Central memory CD8-positive, alpha-beta T cell (primary cell): ENCODE measurements at places on chromosomes 13 and 19.
A peak's percentile ranks its signal among the peaks of the same experiment; 100 is the strongest.

DNA sequence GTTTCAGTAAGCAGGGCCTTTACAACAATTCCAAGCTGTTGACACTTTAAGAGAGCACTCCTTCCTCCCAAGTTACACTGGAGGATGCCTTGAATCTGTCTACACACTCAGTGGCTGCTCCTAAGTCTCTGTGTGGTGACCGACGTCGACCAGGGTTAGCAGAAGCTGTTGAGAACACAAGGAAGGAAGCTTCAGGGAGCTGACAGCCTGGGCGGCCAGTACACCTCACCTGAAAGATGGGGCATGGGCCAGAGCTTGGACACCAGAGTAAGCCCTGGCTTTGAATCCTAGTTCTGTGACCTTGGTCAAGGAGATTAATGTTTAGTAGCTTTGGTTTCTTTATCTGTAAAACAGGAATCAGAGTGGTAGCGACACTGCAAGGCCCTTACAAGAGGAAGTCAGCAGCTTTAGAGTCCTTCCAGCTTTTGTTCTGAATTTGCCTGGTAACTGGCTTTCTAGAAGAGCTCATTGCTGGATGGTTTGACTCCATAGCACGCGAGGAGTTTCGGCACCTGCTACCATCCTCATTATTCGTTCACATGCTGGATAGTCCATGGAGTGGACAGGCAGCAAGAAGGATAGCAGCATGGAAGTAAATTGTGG lies 214.2 kb downstream of the FGF9 start:
- no peak for DNase-seq

GRCh38 chr13:92259046-92259445 lies 860.6 kb downstream of the GPC5 start:
- no peak for DNase-seq

GRCh38 chr19:21098291-21098690 lies 16.3 kb downstream of the ZNF714 start:
- no peak for DNase-seq

DNA sequence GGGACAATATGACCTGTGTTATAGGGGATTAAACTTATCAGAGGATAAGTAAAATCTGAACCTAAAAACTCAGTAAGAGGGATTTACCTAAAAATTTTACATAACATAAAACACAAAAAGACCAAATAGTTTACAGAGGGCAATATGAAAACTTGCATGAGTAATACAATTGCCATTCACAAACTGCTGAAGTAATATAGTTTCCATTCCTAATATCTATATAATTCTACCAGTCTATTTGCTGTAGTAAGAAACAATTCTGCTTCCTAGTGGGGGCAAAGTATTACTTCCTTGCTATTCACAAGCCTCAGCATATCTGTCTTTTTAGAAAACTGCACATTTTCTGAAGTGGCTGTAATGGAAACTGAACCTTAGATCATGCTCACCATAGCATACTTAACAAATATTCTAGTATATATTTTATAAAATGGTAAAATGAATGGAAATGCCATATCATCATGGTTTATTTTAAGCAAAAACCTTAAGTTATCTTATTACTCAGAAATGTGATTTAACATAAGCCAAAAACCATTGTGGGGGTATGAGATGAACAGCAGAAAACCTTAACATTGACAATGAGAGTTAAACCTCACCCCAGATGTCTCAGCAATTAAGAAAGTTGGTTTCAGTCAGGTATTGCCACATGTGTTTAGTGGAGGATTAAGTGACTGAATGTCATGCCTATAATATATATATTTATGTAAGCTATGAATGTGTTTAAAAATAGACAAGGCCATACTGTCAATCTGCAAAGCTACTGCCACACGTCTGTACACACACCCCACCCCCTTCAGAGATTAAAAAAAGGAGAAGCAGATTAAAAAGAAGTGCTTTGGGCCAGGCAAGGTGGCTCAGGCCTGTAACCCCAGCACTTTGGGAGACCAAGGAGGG lies 136.8 kb downstream of the MIPEP start:
- no peak for DNase-seq

GRCh38 chr19:13880059-13881043 lies 3.4 kb downstream of the NANOS3 start:
- peak; percentile 99 for DNase-seq

- no peak for DNase-seq
Measured at GRCh38 chr19:38838986-38839761, 7.6 kb upstream of the ECH1 start.

- DNase-seq, result no peak
Measured at GRCh38 chr19:7994114-7994513, 11.3 kb downstream of the ELAVL1 start.

DNA sequence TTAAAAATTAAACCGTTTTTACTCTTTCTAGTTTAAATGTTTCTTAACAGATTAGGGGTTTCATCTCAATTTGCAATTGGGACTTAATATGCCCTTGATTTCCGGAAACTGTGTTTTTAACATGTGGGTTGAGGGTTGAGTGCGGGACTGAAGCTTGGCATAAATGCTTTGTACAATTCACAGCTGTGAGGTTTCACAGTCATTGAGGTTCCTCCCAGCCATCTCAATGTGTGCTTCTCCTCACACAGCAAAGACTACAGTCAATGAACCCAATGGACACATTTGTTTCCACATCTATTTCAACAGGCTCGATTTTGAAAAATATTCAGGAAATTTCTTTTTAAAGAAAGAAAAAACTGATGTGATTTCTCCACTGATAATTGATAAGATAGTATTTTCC lies 328.6 kb downstream of the TBC1D4 start:
- no peak for DNase-seq

- DNase-seq, result no peak
Measured at GRCh38 chr13:111521030-111521429, 200.6 kb downstream of the TEX29 start.

DNA sequence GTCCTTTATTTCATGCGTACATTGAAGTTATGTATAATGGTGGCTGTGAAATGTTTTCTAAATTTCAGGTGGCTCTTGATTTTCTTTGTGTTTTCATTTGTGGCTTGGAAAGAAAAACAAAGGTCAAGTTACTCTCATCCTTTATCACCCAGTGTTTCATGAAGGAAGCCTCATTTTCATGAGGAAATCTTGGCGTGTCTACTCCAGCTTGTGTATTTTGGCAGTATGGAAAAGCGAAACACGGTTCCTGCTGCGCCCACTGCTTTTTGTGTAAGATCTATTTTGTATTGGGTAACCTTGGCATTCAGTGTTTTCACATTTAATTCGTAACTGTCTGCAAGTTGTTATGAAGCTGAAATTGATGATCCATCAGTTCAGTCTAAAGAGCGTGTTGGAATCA lies 147.0 kb upstream of the RNF113B start:
- no peak for DNase-seq

GRCh38 chr13:39415008-39415802 lies 187.8 kb downstream of the LHFPL6 start:
- DNase-seq, result no peak

DNA sequence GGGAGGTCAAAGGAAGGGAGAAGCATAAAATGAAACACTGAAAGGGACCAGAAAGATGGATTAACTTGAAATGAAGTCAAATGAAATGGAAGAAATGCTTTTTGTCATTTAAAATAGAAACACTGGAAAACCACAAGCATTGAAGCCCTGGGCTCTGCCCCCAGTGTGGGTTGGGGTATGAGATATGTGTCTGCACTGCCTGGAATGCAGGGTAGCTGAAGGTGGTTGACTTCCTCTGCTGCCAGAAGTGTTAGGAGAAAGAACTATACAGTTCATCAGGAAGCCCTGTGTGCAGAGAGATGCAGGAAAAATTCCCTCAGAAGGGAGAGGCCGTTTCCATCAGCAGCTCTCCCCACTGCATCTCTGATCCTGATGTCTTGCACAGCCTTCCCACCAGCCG lies 69.2 kb downstream of the DHRS12 start:
- no peak for DNase-seq

GRCh38 chr13:25384758-25385410 lies 13.1 kb downstream of the ATP8A2 start:
- no peak for DNase-seq

GRCh38 chr19:3607303-3608078 lies 816 bp upstream of the TBXA2R start:
- no peak for DNase-seq

- DNase-seq, result no peak
Measured at GRCh38 chr19:548886-549830, 5.3 kb downstream of the GZMM start.

- DNase-seq, result no peak
Measured at GRCh38 chr13:44243198-44243857, 130.3 kb upstream of the SERP2 start.

GRCh38 chr13:83819156-83819555 lies 63.1 kb downstream of the SLITRK1 start:
- DNase-seq, result no peak

GRCh38 chr19:27775395-27775794 lies 1437.6 kb downstream of the UQCRFS1 start:
- DNase-seq, result no peak

DNA sequence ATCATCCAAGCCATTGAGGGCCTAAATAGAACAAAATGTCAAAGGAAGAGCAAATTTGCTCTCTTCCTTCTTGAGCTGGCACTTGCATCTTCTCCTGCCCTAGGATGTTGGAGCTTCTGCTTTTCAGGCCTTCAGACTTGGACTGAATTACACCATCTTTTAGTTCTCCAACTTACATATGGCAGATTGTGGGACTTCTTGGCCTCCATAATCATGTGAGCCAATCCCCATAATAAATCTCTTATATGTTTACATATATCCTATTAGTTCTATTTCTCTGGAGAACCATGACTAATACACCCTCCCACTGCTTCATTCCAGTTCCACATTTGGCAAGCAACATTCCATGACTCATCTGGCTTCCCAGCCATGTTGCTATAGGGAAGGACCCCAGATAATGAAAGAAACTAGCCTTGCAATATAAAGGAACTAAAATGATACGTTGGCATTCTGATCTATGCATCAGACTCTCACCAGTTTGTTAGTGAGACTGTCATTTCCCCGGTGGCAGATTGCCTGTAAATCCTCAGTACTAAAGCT lies 11.0 kb upstream of the ACOD1 start:
- DNase-seq, result no peak

GRCh38 chr13:110801044-110801443 lies 87.5 kb downstream of the ING1 start:
- no peak for DNase-seq

GRCh38 chr19:48635966-48636858 lies 967 bp downstream of the DBP start:
- no peak for DNase-seq

GRCh38 chr13:20873348-20873747 lies 29.2 kb downstream of the XPO4 start:
- DNase-seq, result no peak

- no peak for DNase-seq
Measured at GRCh38 chr13:108288741-108289140, 19.2 kb downstream of the TNFSF13B start.

DNA sequence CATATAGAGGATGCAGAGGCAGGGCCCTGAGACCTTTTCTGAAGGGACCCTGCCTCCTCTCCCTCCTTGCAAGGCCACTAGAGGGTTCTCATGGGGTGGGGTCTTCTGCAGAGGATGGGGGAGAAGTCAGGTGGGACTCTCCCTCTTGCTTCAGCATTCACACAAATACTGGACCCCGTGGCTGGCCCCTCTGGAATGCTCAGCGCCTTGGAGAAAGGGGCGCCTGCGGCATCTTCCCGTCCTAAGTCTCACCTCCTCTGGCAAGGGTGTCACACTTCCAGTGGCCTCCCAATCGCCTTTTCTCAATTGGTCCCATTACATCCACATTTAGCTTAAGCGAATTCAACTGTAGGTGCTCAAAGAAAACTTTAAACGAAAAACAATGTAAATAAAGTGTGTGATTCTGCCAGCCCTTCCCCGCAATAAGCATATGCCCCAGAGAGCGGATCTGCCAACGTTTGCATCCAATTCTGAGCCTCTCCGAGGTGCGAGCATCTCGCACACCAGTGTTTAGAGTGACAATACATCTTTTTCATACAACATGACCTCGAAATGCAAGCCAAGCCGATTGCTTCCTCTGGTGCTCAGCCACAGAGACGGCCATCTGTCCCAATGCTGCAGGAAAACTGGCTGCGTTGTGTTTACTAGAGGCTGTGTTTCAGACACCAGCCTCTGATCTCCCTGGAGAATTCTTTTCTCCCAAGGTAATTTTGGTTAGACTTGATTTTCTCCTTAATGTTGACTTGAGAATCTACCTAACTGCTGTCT lies 69.1 kb upstream of the WASF3 start:
- DNase-seq, result no peak

DNA sequence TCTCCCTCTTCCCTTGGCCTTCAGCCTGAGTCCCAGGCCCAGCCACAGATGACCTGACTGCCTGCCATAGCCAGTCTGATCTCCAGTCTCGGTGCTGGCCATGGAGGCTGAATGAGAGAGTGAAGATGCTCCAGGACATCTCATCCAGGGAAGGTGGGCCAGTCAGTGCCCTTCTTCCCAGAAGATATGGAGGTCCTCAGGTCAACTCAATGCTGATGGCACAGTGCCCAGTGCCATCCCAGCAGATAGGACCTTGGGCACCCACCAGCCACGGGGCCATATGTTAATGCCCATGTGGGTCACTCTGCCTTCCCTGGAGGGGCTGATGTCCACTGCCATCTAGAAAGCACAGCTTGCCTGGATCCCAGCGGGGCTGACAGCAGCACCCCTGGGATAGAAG lies 7.2 kb downstream of the VSTM2B start:
- DNase-seq, result no peak

DNA sequence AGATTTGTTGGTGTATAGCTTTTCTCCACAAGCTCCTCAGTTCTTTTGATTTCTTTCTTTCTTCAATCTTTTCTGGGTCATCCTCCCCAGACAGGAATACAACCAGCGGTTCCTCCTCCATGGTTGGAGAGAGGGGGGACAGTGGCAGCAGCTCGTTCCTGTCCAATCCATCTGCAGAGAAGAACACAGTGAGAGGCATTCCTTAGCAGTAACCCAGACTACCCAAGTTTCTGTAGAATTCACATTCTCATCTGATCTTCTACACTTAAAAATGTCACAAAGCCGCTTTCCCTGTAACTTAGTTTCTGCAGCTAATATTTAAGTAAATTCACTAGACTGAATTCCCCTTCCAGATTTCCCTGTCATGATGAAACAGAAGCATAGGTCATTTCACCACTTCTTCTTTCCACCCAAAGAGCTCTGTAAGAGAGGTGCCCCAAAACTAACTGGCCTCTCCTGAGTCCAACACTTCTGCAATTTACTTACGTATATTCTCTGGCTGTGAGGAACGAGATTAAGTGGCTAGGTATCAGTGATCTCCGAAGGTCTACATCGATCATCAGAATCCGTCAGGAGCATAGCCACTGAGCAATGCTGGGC lies 171.9 kb downstream of the TBC1D4 start:
- DNase-seq, result no peak

GRCh38 chr13:29594303-29594709 lies 1.2 kb downstream of the SLC7A1 start:
- no peak for DNase-seq

DNA sequence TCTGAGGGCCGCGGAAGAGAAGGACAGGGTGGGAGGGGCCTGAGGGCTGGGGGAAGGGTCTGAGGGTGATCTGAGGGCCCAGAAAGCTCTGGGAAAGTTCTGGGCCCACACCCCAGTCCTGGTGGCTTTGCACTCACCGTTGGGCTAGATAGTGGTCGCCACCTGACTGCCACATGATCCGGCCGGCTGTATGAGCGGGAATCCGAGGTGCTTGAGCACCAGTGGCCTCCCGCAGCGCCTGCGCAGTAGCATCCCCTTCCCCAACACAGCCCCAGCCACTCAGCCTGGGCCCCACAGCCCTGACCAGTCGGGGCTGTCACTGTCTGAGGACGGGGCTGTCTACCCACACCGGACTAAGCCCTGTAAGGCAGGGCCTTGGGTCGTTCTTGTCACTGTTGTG lies 15.0 kb downstream of the PRODH2 start:
- no peak for DNase-seq
